ENCODE measurements at places on chromosomes 6 and 20.

GRCh38 chr6:121881974-121882667, 446.7 kb downstream of the GJA1 start:
- no peak for DNase-seq

DNA sequence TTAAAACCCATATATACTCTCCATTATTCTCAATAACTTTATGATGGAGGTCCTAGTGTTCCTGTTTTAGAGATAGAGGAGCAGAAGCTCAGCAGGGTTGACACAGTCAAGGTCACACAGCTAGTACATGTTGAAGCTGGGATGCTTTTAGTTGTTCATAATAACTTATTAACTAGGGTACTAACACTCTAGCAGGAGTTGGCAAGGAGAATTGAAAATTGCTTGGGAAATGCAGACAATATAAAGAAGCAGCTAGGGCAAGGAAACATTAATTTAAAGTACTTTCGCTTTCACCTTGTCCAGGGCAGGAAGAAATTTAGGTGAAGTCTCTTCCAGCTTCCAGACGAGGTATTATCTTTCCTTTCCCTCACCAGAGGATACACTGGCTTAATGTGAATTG, 133.7 kb downstream of the RCAN2 start:
- no peak for DNase-seq

GRCh38 chr6:105726902-105727655, 324.2 kb upstream of the PREP start:
- DNase-seq = no peak

DNA sequence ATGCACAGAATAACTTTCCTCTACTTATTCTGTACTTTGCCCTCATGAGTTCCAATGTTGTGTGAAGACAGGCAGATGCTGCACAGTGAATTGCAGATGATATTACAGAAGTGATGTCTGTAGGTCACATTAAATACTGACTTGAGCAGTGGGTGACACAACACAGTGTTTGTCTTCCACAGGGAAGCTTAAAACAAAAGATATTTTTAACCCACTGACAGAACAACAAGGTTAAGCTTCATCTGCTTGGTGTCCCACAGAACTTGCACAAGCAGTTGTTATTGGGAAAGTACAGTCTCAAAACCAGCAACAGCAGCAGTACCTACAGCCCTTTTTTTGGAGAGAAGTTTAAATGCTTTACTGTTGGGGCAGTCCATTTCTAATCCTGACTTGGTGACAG, 10.5 kb downstream of the SUMO4 start:
- no peak for DNase-seq

DNA sequence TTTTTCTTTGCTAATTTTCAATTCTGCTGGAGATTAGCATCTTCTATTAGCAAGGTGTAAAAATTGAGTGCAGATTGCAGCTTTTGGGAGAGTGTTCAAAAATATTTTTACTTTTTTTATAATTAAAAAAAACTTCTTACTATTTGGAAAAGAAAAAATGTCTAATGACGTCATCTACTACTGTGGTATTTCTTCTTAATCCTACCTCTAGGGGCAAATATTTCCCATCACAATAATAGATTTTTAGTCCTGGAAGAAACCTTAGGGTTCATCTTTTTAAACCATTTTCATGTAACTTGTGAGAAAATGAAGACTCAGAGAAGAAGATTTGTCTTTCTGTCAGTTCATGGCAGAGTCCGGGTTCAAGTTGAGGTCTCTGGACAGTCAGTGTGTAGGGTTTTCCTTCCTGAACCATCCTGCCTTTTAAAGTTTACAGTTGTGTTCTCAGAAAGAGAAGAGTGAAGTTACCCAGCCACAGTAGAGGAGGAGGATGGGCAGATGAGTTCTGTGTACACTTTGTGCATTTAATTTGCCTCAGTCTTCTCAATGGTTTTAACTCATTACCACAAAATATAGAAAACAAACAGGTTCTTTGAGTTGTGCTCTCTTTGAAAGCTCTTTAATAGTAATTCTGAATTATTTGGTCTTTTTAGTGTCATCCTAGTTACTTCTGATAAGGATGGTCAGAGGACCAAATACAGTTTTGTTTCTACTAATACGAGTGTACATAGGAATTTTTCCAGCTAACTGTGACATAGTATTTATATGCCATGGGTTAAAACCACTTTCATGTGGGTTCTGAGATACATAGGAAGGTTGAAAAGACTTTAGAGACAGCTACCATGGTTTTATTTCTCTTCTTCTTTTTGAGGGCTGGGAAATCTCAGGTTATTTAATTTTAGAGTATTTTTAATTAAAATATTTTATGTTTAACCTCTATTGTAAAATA, 184.7 kb downstream of the CDKAL1 start:
- DNase-seq = no peak

DNA sequence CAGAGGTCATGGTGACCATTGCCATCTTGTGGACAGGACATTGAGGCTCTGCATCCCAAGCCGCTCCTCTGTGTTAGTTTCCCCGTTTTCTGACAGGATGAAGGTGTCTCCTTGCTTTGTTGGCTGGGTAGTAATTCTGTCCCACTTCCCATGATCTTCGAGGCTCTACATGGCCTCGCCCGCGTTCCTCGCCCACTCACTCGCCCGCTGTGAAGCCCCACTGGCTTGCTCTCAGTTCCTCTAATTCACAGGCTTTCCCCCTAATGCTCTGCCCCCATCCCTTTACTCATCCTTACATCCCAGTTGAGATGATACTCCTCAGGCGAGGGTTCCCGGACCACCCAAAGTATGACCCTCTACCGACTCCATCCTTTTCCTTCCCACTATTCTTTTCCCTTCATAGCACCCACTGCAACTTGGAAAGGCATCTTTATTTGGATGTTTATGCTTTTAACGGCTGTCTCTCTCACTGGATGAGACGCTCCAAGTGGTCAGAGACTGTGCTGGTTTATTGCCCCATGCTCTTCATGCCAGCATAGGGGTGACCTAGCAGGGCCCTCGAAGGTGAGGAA, 511 bp upstream of the SLC35B2 start:
- no peak for DNase-seq

- DNase-seq = no peak
Observed at GRCh38 chr20:23087587-23088251, 1.6 kb upstream of the CD93 start.

DNA sequence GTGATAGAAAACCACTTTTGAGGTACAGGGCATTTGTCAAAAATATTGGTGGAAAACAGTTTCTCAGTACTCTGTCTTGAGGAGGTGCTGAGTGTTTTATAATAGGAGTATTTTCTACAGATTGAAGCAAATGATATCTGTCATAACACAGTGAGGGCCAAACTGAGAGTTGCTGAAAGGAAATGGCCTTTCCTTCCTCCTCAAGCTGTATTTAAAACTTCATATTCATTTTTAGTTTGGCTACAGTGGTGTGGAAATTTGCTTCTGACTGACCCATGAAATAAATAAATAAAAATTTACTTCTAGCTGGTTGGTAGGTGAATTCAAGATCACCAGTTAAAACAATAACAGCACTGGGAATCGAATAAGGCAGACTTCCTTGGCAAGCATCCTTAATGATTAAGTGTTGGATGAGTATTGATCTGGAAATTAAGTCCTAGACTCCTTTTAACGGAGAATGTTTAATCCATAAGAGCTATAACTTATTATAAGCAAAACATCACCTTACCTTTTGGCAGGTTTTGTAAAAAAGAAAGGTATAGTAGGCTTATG, 828.6 kb upstream of the CITED2 start:
- no peak for DNase-seq

GRCh38 chr6:121510568-121511177, 75.2 kb downstream of the GJA1 start:
- DNase-seq = no peak

DNA sequence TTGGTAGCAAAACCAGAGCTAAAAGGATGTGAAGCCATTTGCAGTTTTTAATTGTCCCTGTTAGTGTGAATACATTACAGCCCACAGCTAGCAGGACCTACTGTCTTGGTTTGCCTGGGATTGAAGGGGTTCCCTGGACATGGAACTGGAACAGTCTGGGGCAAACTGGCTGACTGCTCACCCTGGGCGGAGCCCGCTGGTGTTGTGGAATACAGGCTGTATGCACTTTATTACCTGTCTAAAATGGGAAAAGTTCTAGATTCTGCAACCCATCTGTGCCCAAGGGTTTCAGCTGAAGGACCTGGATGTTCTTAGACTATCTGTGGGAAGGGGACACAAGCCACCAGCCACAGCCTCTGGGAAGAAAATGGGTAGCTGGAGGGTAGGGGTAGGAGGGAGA, 12.2 kb upstream of the CDKN1A start:
- no peak for DNase-seq

DNA sequence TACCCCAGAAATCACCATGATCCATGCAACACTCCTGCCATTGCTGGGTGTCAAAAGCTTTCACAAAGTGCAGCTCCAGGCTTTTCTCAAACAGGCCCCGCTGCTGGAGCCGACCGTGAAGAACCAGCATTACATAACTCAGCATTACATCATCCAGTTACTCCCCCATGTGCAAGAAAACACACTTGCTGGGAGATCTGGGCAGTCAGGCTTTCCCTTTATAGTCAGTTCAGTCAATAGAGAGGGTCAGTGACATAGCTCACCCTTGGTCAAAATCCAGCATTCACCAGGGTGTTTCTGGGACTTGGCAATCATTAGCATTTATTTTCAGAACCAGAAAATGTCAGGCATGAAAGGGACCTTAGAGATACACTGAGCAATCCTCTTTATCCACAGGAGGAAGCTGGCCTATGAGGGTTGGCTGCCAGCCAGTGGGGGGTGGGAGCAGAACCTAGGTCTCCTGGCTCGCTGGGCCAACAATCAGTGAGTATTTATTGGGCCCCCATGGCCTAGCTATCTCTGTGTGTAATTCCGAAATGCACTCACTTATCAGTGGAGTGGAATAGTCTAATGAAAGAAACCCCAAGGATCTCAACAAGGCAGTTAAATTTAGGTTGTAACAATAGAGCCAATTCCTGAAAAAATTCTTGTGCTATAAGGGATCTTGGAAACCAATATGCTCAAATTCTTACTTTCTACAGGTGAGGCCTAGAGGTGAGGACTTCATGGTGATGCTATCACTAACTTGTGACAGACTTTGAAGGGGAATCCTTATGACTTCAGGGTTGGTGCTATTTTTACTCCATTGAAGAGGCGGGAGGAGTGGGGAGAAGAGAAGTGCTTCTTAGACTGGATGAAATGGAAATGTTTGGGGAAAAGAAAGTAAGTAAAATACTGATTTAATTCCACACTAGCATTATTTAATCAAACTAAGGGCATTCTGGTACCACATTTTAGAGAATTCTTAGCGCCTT, 54.6 kb downstream of the LYRM4 start:
- peak; percentile 88 for DNase-seq

DNA sequence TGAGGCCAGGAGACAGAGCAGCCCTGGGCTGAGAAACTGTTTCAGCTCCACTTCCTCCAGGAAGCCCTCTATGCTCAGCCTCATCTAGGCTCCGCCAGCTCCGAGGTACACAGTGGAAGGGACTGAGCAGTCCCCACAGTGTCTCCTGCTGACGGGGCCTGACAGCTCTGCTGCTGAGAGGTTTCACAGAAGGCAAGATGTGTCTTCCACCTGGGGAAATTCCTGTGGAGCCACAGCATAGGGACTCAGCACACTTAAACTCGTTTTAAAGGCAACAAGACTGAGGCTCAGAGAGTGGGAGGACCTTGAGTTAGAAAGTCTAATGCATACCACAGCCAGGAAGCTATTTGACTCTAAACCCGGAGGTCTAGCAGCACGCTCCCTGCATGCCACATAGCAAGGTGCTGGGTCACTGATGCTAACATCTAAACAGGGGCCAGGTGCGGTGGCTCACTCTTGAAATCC, 6.8 kb downstream of the ADA start:
- DNase-seq = no peak

- peak; percentile 10 for DNase-seq
Observed at GRCh38 chr20:17943343-17943742, 25.3 kb downstream of the SNX5 start.

- DNase-seq = no peak
Observed at GRCh38 chr20:32067234-32067821, 15.3 kb downstream of the HCK start.

DNA sequence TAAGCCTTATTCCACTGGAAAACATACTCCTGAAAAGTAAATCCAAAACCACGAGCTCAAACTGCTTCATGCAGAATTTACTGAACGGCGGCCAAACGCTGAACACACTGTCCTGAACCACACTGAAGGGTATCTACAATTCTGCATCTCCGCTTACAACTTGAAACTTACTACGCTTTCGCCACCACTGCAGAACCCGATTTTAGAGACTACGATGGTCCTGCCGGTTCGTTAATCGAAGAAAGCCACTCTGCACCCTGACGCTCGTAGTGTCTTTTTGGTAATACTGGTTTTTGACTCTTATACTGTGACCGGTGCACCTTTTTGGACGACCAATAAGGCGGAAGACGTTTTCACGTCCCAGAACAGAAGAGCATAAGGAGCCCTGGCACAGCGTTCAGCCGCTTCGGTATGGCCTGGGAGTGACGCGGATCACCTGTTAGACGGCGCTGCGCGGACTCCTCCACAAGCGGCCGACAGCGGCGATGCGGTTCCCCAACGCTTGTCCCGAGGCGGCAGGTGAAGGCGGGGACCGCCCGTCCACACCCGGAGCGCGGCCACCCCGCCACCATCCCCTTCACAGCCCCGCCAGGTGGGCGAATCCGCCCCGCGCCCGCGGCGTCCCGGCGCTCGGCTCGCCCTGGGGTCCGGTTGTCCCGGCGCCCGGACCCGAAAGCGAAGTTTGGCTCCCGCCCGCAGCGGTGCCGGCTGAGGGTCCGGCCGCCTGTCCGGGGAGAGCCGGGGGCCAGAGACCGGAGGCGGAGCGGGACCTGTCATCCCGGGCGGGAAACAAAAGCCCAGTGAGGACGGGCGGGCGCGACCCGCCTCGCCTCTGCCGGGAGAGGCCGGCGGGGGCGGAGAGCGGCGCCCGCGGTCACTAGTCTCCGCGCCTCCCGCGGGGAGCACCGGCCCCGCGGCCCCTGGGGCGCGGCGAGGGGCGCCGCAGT, 784 bp downstream of the FKBP5 start:
- no peak for DNase-seq

Measured in caudate nucleus (tissue), 63 donors.